Stomach (tissue), 19 donors: ENCODE measurements at places on chromosomes 3 and 15. TPM values are rescaled to one million over a fixed set of nuclear protein-coding genes. Genes with fewer than 3 reads are reported as not detected.

DNA sequence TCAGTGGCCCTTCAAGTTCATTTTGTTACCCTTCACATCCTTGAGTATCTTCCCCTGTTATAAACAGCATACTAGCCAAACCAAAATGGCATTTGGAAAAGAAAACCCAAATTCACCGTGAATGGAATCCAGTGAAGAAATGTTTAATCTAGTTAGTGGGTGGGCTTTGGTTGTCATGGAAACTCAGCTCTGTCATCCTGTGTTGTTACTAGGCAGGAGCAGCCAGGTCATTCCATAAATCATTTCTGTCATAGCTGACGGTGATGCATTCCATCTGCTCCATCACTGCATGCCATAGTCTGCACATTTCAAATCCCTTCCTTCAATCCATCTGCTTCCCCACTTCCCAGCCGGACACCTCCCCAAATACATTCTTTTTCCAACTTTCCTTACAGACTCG is 140.4 kb upstream of the CGNL1 start:
- DNase-seq = peak; percentile 80
- peaks cover 9% of the 10 kb centered on the region for H3K4me1 ChIP-seq
- H3K4me3 ChIP-seq = no peak overlapping the region
- peak overlapping the region; percentile 10 for H3K27ac ChIP-seq
- no peaks in the 10 kb centered on the region for H3K27me3 ChIP-seq

- no peak for DNase-seq
- no peaks in the 10 kb centered on the region for H3K36me3 ChIP-seq
- no peak overlapping the region for H3K27ac ChIP-seq
- no peaks in the 10 kb centered on the region for H3K27me3 ChIP-seq
These were observed 228.5 kb downstream of the UNC13C start for GRCh38 chr15:54206586-54207321.

- DNase-seq = no peak
- H3K27me3 ChIP-seq = no peaks in the 10 kb centered on the region
- H3K27ac ChIP-seq = peak overlapping the region; percentile 24
- no peaks in the 10 kb centered on the region for H3K36me3 ChIP-seq
These were observed 68.4 kb upstream of the HACD2 start for GRCh38 chr3:123653221-123653682.

- no peak for DNase-seq
- no peak overlapping the region for H3K4me3 ChIP-seq
These were observed 106.9 kb downstream of the KLF13 start for GRCh38 chr15:31433574-31433973.

DNA sequence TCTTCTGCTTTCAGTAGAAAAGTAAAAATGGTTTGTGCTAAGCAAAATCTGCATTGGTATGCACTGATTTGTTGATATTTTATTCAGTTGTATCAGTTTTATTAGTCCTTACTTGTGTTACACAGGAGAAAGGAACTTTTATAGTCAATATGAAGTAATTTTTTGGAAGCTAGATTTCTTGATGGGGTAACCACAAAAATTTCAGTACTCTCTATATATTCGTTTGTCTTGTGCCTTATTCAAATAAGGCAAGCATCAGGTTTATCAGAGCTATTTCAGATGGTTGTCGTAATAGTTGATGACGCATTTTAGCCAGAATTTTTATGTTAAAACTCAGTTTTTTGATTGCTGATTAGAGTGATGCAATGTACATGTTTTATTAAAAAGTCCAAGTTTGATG is 50.7 kb upstream of the NIPA1 start:
- H3K4me1 ChIP-seq = no peaks in the 10 kb centered on the region
- no peaks in the 10 kb centered on the region for H3K27me3 ChIP-seq
- no peaks in the 10 kb centered on the region for H3K36me3 ChIP-seq
- H3K27ac ChIP-seq = no peak overlapping the region

- H3K4me1 ChIP-seq = no peaks in the 10 kb centered on the region
- H3K36me3 ChIP-seq = no peaks in the 10 kb centered on the region
- no peaks in the 10 kb centered on the region for H3K27me3 ChIP-seq
- no peak overlapping the region for H3K4me3 ChIP-seq
These were observed 258.1 kb upstream of the CNTN6 start for GRCh38 chr3:834679-835078.

GRCh38 chr3:24165603-24165982 is 220.5 kb downstream of the NR1D2 start:
- H3K36me3 ChIP-seq = no peaks in the 10 kb centered on the region
- H3K27me3 ChIP-seq = no peaks in the 10 kb centered on the region
- no peak for DNase-seq

DNA sequence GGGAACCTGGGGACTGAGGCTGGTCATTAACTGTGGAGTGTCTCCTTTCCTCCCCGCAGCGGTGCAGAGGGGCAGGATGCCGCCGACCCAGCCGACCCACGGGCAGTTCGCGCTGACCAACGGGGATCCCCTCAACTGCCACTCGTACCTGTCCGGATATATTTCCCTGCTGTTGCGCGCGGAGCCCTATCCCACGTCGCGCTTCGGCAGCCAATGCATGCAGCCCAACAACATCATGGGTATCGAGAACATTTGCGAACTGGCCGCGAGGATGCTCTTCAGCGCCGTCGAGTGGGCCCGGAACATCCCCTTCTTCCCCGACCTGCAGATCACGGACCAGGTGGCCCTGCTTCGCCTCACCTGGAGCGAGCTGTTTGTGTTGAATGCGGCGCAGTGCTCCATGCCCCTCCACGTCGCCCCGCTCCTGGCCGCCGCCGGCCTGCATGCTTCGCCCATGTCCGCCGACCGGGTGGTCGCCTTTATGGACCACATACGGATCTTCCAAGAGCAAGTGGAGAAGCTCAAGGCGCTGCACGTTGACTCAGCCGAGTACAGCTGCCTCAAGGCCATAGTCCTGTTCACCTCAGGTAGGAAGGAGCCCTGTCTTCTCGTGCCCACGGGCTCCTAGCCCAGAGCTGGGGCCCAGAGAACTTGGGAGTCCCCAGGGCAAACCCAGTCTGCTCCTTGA is 3.7 kb downstream of the NR2F2 start:
- H3K4me1 ChIP-seq = no peaks in the 10 kb centered on the region
- H3K27me3 ChIP-seq = no peaks in the 10 kb centered on the region
- peak overlapping the region; percentile 97 for H3K27ac ChIP-seq
- DNase-seq = no peak
- peak overlapping the region; percentile 86 for H3K4me3 ChIP-seq

DNA sequence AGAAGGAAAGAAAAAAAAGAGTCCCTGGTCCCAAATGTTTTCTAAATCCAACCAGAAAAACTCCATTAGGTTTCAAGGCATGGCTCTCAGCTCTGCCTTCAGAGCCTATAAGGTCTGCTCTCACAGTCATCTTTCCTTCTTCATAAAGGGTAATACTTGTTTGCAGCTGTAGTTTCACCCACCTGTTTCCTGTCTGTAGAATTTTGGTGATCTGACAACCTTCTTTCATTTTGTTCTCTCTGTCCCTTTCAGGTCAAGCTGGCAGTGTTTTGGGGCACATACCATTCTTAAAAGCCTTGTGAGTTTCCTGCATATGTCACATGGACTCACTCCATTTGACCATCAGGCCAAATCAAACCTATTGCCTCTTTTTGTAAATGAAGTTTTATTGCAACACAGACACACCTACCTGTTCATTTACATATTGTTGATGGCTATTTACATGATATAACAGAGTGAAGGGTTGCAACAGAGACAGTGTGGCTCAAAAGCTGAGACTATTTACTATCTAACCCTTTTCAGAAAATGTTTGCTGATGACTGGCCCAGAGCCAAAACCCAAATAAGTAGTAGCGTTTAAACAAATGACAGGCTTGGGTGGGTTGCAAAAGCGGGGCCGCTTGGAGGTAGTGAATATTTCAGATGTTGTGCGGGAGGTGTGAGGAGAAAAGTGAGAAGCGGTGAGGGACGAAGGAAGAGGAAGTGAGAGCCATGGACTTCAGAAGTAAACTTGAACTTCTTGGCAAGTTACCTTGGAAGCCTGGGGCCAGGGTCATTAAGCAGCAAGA is 292.7 kb upstream of the PROK2 start:
- peaks cover 6% of the 10 kb centered on the region for H3K4me1 ChIP-seq
- no peaks in the 10 kb centered on the region for H3K27me3 ChIP-seq
- H3K4me3 ChIP-seq = no peak overlapping the region
- H3K27ac ChIP-seq = no peak overlapping the region

DNA sequence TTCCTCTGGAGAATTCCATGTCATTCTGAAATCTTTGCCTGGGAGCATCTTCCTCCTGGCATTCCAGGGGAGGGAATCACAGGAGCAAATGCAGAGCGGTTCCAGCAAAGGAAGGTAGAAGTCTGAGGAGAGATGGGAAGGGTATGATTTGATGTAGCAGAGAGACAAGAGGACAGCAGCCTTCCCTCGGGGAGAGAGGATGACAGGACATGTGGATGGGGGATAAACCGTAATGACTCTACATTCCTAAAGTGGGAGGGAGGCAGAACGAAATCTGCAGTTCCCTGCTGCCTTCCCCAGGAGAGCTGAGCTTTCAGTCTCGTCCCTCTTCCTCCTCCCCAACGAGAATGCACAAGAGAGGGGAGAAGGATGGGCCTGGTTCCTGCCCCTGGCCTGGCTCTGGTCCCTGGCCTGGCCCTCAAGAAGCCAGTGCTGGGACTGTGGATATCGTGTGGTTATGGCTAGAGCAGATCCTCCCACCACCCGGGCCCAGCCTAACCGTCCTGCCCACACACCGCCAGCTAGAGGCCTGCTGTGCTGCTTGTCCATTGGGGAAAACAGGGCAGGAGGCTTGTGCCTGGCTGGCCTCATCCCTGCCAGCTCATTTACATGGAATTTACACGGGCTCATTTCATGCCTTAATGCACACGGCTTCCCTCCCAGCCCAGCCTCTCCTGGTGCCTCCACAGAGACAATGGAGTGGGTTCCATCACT is 26.6 kb downstream of the SEMA7A start:
- peaks cover 31% of the 10 kb centered on the region for H3K27me3 ChIP-seq
- no peak for DNase-seq
- H3K36me3 ChIP-seq = no peaks in the 10 kb centered on the region
- peaks cover 10% of the 10 kb centered on the region for H3K4me1 ChIP-seq

GRCh38 chr15:67380921-67381320 is 126.3 kb downstream of the IQCH start:
- no peak overlapping the region for H3K27ac ChIP-seq
- no peaks in the 10 kb centered on the region for H3K27me3 ChIP-seq
- H3K4me1 ChIP-seq = no peaks in the 10 kb centered on the region
- DNase-seq = no peak

GRCh38 chr15:73605759-73606436 is 27.3 kb downstream of the NPTN start:
- peak overlapping the region; percentile 31 for H3K27ac ChIP-seq
- H3K4me1 ChIP-seq = peaks cover 39% of the 10 kb centered on the region
- H3K27me3 ChIP-seq = no peaks in the 10 kb centered on the region
- no peaks in the 10 kb centered on the region for H3K36me3 ChIP-seq
- H3K4me3 ChIP-seq = no peak overlapping the region

DNA sequence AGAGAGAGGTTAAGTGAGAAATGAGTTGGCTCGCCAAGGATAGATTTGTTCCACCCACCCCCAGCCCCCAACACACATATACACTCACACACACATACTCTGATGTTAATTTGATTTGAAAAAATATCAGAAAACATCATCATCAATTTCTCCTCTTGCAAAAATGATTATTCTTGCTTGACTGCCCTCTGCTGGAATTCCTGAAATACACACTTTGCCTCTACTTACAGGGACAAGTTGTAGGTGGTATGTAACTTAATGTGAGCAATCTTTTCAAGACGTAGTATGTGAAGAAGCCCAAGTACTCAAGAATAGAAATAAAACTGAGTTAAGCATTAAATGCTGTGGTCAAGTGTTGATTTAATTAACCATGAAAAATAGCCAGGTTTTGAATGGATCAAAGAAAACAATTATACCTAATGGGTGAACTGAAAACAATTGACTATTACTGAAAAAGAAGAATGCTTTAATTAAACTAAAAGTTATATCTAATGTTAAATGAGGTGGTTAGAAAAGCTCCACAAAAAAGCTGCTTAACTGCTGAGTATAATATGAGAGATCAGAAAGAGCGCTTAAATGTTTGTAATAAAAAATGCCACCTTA is 46.6 kb upstream of the MDFIC2 start:
- peaks cover 4% of the 10 kb centered on the region for H3K4me1 ChIP-seq
- no peak for DNase-seq
- no peak overlapping the region for H3K27ac ChIP-seq
- no peaks in the 10 kb centered on the region for H3K27me3 ChIP-seq
- H3K36me3 ChIP-seq = no peaks in the 10 kb centered on the region
- H3K4me3 ChIP-seq = no peak overlapping the region

DNA sequence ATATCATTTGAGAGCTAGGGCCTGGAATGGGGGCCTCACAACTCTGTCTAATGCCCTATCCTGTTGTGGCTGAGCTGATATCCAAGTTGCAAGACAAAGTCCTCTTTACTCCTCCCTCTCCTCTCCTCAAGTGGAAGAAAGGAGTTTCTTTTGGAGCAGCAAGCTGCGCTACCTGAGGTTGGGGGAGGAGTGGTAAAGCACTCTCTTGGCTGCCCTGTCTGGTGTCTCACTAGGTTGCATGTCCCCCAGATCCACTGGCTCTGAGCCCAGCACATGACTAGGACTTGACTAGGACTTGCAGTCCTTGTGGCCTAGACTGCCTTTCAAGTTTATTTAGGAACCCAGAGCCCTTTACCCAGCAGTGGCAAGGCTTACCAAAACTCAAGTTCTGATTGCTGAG is 141.1 kb upstream of the SETMAR start:
- no peak overlapping the region for H3K4me3 ChIP-seq
- H3K36me3 ChIP-seq = no peaks in the 10 kb centered on the region
- no peak overlapping the region for H3K27ac ChIP-seq
- no peaks in the 10 kb centered on the region for H3K4me1 ChIP-seq
- peak; percentile 33 for DNase-seq

DNA sequence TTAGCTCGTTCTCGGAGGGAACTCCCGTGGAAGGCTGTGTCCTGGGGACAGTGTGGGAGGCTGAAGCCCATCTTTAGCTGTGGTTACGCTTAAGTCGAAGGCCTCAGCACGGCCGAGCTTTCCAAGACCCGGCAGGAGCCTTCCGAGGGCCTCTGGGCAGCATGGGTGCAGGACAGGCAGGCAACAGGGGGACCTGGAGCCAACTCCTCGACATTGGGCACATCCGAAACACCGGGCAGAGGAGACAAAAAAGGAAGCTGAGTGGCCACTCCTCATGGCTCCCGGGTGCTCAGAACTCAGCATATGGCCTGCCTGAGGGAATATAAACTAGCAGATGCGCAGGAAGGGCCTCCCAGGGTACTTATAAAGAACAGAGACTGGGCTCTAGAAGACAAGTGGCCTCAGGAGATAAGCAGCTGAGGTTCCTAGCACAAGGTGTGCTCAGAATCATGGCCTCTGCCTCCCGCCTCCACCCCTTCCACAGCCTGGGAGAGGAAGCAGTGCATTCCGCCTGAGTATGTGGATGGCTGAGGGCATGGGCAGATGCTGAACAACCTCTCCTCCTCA is 34.1 kb downstream of the ABTB1 start:
- H3K36me3 ChIP-seq = peaks cover 10% of the 10 kb centered on the region
- peak overlapping the region; percentile 50 for H3K27ac ChIP-seq
- no peaks in the 10 kb centered on the region for H3K27me3 ChIP-seq
- DNase-seq = no peak

Gene LRRC31
- 4.0 TPM for polyA plus RNA-seq

Gene CPLX3
- 1.4 TPM for polyA plus RNA-seq

Gene TMEM44
- 6.1 TPM for polyA plus RNA-seq

Gene AP3B2
- polyA plus RNA-seq = 1.4 TPM

Gene SIDT1
- 2.4 TPM for polyA plus RNA-seq

Gene SLC15A2
- polyA plus RNA-seq = 0.44 TPM

Gene UBXN7
- polyA plus RNA-seq = 4.7 TPM
